NCI-H1092 (cell line): ENCODE measurements at places on chromosomes 7 and 10.

- DNase-seq: no peak
Measured at GRCh38 chr7:123143252-123144006, 56.3 kb downstream of the SLC13A1 start.

- DNase-seq: no peak
Measured at GRCh38 chr7:80277434-80278427, 143.1 kb downstream of the GNAI1 start.

- DNase-seq: peak; percentile 28
Measured at GRCh38 chr7:129774359-129774758, 162.8 kb downstream of the NRF1 start.

DNA sequence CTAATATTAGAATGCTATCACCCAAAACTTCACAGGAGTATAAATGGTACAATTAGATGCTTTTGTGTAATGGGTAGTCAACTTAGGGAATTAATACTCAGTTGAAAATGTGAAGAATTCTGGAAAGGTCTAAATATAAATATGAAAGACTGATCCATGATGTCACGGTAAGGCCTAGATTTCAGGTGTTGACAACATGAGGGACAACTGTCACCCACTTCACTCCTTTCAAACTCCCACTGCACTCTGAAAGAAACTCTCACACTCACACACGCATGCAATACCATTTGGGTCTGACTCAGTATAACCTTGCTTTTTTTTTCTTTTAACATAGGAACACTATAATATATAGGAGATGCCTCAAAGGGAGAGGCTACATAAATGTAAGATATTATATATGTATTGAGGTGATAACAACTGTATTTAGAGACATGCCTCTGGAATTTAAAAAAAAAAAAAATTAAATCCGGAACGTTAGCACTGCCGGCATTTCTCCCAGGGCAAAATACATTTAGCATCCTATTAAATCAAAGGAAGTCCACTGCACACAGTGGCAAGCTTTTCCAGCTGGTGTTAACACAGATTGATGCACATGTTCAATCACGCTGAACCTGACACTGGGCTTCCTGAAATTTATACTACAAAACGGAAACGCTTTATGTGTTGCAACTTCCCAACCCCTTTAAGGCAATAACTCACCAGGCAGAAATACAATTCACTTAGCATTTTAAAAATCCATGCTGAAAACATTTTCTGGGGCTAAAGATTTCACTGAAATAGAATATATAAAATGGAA, 74.9 kb downstream of the RSU1 start:
- no peak for DNase-seq

DNA sequence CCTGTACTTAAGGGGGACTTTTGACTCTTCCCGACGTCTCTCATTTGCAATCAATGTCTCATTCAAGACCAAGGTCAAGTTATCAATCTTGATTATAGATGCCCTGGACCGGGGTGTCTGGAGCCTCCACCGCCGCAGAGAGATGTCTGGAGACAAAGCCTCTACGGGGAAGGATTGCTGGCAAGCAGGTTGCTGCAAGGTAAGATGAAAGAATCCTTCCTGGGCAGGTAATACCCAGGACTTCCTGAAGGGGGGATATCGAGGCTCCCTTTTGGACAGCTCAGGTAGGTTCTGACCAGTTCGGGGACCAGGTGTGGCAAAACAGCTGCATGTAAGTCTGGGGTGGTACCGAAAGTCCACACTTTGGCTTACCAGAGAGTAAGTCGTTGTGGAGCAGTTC, 12.5 kb upstream of the CUX1 start:
- no peak for DNase-seq

DNA sequence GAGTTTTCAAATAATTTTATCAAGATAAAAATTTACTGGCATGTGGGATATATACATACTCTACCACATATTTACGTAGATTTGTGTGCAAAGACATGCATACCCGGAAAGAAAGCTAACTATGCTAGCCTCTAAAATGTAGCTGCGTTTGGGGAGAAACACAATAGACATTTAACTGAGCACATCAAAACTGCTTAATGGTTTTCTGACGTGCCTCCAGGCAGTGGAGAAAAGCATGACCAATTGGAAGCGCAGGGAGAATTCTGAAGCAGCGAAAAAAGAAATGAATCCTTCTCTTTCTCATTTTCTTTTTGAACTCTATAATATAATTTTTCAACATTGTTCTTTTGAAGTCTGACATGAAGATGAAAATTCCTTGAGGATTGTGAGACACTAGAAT, 60.3 kb upstream of the LYZL1 start:
- DNase-seq: no peak

DNA sequence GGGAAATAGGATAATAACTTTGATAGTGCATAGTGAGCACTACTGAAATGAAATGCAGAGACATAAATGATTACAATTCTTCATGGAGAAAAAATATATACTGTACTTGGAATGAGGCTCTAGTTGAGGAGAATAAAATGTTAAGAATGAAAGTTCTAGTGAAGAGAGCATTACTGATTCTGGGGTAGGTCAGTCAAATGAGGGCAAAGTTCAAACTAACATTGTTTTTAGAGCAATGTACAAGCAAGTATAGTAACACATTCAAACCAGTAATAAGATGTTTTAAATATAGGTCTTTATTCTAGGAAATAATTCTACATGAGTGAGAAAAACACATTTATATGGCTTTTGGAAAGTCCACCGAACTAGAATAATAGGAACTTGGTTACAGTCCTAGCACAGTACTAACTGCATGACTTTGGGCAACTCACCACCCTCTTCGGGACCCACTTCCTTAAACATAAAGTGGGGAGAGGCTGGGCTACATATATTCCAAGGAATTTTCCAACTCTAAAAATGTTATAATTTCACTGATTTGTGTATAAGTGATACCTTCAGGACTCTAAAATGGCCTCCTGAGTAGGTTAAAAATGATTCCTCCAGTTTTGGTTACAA, 86.4 kb downstream of the CDK6 start:
- DNase-seq: no peak

- no peak for DNase-seq
Measured at GRCh38 chr10:70866424-70866823, 21.9 kb downstream of the PCBD1 start.

- no peak for DNase-seq
Measured at GRCh38 chr10:33833566-33833965, 499.1 kb upstream of the NRP1 start.
